ENCODE measurements at places on chromosomes 4 and X.

- DNase-seq: no peak
These were observed 50.8 kb downstream of the WWC2 start for GRCh38 chr4:183149616-183150539.

- no peak for DNase-seq
These were observed 5.4 kb upstream of the ASB5 start for GRCh38 chr4:176274441-176274840.

- no peak for DNase-seq
These were observed 58.8 kb upstream of the TRPC3 start for GRCh38 chr4:122010610-122011009.

- DNase-seq: peak; percentile 20
These were observed 668 bp upstream of the TAPT1 start for GRCh38 chr4:16226816-16227461.

GRCh38 chr4:174036576-174036975 lies 246.9 kb downstream of the FBXO8 start:
- DNase-seq: no peak

DNA sequence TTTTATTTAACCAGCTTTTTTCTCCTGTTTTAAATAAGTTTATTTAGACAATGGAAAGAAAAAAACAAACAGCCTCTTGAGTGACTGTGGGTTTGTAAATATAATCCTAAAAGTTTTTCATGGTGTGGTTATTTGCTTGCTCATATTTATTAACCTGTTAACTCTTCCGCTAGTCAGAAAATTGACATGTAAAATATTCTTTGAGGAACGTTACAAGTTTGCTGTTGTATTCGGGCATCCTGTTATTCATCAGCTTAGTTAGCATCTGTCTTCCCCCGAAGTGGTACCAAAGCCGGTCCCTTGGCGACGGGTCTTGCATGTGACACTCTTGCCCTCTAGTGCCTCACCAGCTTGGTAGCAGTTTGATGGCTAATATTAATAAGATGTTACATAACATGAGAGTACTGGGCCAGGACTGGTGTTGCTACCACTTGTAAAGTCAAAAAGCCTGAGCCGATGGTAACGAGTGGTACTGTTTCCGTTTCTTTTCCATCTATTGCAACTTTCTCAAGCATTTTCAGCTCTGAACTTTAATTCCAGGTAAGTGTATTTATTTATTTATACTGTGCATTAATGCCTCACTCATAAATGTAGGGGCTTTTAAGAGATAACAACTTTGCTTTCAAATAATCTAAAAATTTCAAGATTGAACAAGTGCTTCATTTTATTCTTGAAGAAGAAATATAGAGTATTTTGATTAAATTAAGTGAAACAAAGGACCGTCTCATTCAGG lies at the start of gene NDST3:
Gene NDST3, plus strand, starts transcription at position 434 of the 733 bp plus-strand sequence. CDS start 19,425 bp downstream, outside the sequence.
- DNase-seq: no peak

- DNase-seq: no peak
These were observed 277.5 kb upstream of the AGTR2 start for GRCh38 chrX:115892787-115893671.

GRCh38 chr4:148654131-148654530 lies 211.9 kb upstream of the NR3C2 start:
- DNase-seq: no peak

DNA sequence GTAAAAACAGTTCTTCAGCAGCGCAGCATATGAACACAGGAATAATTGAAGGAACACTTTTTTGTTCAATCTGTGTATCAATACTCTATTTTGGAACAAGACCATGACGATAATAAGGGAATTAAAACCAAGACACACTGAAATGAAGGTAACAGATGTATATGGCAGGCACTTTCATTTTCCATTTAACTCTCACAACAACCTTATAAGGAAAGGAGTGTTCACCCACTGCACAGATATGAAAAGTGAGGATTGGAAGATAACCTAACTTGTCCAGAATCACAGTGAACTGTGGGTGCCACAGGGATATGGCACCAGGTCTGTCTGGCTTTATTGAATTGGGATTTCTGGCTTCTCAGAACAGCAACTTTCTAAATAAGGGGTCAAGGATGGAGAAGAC lies 153.3 kb downstream of the MID1IP1 start:
- DNase-seq: no peak

DNA sequence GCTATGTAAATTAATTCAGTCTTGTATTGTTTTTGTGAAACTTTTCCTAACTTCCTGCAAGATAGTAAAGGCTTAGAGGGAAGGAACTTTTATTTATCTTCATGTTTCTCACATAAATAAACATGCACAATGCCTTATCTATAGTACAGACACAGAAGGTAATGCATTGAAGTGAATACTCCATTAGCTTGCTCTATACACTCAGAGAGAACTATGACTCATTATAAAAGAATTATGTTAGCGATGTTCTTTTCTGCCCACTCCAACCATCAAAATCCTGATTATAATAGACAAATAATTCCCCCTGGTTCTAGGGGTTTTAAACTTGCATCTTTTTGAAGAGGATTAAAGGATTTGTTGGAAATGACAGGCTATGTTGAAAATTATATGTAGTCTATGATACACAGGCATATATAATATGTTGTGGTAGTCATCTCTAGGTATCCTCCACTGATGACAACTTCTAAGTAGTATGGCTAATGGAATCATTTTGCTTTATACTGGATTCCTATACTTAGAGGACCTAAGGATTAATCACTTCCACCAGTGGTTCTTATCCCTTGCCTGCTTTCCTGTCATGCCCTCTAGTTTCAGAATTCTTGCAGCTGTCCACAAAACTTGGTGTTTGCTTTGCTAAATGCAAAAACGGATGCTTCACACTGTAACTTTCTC lies 115.7 kb downstream of the NDST4 start:
- no peak for DNase-seq

DNA sequence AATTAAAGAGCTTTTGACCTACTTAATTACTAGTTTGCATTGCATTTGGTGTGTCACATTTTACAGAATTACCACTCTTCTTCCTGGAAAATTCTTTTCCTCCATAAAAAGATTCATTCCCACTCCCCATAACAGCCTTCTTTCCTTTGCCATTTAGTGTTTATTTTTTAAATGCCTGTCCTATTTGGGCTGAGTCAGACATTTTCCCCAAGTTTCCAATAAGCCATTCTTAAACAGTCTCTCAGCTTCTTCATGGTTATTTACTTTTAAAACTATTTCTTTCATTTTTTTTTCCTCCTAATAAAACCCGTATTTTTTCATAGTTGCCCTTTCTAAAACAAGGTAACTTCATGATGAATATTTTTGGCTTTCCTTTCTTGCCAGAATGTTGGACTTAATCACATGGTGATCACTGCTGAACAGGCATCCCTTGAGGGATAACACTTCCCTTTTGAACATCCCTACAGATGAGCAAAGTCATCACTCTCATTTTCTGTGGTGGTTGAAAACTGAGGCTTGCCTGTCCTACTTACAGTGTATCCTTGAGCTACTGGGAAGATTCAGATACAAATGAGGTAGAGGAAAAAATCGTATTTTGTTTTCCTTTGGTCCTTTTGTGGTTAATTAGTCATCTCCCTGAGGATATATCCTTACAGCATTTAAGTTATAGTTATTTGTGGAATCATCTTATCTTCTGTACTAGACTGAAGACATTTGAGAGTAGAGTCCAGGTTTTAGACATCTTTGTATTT lies 520.5 kb upstream of the NR3C2 start:
- DNase-seq: no peak

DNA sequence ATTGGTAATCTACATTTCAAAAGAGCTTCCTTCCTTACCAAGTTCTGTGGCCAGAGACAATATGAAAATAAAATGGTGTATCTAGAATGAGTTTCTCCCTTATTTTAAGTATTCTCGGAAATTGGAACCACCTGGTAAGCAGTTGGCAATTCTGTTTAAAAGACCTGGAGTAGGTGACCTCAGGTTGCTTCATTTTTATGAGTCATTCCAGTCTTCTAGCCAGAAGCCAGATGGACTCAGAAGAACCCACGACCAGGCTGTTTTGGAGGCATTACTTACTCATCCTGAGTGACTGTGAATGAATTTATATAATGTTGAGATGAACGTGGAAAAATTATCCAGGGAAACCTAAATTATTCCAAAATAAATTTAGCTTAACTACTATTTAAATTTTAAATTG lies 9.1 kb downstream of the BMPR1B start:
- DNase-seq: no peak

- DNase-seq: no peak
These were observed 106.7 kb downstream of the VSIG4 start for GRCh38 chrX:65933085-65933589.

DNA sequence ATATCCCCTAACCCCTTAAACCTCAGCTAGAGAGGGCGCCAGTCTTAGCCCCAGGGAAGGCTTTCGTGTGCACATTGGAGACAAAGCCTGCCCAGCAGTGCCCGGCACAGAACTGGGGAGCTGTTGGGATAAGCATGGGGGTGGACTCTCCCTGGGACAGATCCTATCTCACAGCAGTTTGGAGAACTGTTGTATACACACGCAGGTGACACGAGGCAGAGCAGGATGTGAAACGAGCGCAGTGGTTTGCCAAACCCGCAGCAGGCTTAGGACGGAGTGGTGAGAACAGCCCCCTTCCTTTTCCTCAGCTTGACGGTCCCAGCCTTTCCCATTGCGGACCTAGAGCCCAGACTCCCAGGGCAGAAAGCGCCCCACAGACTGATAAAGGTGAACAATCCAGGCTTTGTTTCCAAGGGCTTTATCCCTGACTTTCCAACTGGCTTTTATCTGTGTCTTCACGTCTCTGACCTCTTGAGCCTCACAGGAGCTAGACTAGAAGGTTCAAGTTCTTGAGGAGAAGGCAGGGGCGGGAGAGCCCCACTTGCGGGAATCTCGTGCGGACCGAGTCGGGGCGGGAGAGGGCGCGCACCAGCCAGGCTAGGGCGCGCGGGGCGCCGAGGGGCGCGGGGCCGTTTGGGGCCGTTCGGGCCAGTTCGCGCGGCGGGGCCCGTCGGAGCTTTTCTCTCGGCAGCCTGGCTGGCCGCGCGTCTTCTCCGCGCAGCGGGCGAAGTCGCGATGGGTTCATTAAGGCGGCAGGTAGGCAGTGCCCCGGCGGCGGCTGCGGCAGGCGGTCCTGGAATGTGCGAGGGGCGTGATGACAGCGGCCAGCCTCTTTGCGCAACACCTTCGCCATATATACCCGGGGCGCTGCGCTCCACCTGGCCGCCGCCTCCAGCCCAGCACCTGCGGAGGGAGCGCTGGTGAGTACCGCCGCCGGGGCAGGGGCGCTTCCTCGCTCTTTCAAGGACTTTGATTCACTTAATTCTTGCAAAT lies at the start of gene SLC34A2:
Gene SLC34A2, plus strand, starts transcription at position 881 of the 993 bp plus-strand sequence. CDS start 6,650 bp downstream, outside the sequence.
- no peak for DNase-seq

DNA sequence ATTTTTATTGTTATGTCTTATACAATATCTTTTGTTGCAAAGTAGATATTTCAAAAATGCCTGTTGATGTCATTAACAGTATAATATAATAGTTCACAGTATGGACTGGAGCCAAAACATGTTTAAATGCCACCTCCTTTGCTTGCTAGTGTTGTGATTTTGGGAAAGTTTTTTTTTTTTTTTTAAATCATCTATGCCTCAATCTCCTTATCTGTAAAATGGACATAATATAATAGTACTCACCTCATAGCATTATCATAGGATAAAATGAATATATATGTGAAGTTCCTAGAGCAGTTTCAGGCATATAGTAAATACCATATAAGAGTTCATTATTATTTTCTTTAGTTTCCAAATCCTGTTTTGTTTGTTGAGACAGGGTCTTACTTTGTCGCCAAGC lies 18.3 kb upstream of the MRPL1 start:
- DNase-seq: no peak

DNA sequence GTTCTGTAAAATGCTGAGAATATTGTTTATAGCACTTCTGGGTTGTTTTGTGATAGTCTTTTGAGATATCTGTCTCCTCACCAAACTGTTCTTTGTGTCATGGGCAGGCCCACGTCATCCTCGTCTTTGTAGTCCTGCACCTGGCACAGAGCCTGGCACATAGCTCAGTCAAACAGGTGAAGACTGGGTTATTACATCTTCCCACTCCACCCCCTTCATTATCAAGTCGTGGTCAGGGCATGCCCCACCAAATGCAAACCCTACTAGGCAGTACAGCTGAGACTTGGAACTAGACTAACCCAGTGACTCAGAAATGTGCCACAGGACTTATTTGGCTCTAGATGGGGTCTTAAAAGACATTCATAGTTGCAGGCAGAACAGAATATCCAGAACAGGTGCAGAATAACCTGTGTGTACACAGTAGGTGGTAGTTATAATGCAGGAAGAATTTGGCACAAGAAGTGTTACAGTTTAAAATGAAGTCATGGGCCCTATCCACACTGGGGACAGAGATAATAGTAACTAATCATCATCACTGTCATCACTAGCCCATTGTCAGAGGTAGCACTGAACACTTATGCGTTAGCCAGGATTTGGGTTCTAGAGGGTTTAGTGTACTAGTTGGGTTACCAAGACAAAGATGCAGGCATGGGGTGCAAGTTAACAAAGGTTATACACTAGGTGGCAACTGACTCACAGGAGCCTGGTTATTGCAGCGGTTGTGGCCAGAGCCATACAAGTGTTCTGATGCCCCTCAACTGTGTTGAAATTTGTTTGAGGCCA lies 74.9 kb downstream of the TBL1X start:
- DNase-seq: no peak

GRCh38 chr4:11549525-11549924 lies 120.8 kb upstream of the HS3ST1 start:
- no peak for DNase-seq

DNA sequence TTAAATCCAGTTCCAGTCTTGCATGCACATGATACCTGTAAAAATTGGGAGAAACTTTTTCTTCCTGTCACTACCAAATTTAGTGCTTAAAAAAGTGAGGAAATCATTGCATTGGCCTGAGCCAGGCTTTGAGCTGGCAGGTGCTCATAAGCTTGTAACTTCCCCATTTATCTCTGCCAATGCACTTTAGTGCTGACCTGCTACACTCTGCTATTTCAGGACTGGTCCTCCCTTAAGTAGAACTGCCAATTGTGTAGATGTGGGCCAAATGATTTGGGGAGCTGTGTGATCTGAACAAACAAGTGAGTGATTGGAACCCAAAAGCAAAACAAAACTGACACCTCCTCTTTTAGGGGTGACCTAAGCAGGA lies 51.8 kb downstream of the ZNF827 start:
- no peak for DNase-seq

GRCh38 chr4:114890773-114891172 lies 222.6 kb downstream of the NDST4 start:
- DNase-seq: no peak

GRCh38 chrX:68838571-68838910 lies 9.7 kb downstream of the EFNB1 start:
- no peak for DNase-seq

DNA sequence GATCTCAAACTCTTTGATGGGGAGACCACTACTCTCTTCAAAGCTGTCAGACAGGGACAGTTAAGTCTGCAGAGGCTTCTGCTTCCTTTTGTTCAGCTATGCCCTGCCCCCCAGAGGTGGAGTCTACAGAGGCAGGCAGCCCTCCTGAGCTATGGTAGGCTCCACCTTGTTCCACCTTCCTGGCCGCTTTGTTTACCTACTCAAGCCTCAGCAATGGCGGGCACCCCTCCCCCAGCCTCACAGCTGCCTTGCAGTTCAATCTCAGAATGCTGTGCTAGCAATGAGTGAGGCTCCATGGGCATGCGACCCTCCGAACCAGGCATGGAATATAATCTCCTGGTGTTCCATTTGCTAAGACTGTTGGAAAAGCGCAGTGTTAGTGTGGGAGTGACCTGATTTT lies 42.1 kb upstream of the UGT2B10 start:
- DNase-seq: no peak
